ENCODE measurements at places on chromosomes 12 and 14.

DNA sequence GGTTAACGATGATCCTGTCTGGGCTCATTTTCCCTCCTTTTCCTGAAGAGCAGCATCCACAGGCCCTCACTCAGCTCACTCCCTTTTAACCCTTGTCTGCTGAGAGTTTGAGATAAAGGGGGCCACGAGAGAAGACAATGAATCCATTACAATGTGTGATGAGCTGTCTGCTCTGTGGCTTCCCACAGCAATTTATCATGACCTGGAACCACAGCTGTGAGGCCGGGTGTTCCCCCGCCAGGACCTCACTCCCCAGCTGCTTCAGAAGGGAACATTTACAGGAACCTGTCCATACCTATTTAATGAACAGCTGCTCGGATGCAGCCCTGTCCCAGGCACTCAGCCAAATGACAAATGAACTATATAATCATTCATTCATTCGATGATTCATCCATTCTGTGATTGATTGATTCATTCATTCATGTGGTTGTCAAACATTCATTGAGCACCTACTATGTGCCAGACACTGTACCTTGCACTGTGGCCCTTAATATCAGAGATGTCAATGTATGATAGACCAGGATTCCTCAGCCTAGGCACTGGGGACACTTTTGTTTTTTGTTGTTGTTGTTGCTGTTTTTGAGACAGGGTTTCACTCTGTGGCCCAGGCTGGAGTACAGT is 18.5 kb upstream of the P2RX7 start:
- DNase-seq = no peak

GRCh38 chr14:21525962-21526671 is at the start of gene SALL2:
SALL2 (minus strand) TSS chr14:21526346; CDS start chr14:21526127, 219 bp downstream.
- peak; percentile 75 for DNase-seq

DNA sequence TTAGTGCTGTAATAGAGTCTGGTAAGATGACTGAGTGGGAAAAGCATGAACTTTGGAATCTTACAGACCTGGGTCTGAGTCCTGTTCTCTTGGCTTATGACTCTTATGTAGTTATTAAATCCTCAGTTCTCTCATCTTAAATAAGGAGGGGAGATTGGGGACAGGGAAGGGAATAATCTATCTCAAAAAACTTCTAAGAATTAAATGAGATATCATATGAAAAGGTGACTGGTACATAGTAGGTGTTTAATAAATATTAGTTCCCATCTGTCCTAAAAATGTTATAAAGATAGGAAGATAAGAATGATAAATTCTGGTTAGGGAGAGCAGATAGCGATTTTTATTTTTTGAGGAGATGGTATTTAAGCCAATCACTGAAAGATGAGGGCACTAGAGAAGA is 119.1 kb downstream of the INSM2 start:
- no peak for DNase-seq

GRCh38 chr12:124752437-124753227 is 111.0 kb downstream of the SCARB1 start:
- no peak for DNase-seq

DNA sequence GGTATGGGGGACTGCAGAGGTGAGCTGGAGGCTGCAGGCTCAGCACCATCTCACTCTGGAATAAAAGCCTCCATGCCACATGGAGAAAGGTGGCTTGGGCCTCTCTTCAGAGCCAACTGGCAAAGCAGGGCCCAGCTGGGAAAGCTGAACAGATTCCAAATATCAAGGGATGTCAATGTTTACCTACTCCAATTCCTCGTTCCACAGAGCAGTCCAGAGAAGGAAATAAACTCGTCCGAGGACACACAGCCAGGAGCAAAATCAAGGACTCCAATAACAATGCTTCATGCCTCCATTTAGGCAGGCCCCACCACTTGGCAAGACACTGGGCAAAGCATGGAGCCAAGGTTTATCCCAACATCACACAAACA is 36.3 kb upstream of the PNMA1 start:
- no peak for DNase-seq

DNA sequence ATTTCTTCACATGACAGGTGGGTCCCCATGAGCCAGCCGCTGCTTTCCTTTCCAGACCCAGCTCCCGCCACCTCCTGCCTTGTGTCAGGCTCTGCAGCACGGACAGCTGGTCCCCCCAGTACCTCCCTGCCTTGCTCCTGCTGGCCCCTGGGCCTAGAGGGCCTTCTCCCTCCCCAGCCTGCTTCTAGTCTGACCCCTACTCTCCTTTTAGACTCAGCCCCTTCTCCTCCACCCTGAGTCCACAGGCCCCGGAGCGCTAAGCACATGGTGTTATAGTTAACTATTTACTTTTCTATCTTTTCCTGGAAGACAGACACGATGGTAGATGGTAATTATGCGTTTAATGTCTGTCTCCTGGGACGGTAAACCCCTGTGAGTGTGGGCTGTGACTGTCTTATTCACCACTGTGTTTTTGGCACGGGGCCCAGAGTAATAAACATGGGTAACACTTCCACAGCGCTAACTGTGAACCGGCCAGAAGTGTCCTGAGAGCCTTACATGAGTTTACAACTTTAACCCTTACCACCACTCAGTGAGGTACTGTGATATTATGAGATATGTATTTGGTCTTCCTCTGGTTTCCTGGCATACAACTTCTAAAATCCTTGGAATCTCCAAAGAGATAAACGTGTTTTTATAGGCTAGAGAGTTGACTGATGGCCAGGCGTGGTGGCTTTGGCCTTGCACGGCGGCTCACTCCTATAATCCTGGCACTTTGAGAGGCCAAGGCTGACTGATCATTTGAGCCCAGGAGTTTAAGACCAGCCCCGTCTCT is 41.2 kb downstream of the DGLUCY start:
- DNase-seq = no peak

- DNase-seq = no peak
Measured at GRCh38 chr12:11688831-11689230, 39.4 kb downstream of the ETV6 start.

DNA sequence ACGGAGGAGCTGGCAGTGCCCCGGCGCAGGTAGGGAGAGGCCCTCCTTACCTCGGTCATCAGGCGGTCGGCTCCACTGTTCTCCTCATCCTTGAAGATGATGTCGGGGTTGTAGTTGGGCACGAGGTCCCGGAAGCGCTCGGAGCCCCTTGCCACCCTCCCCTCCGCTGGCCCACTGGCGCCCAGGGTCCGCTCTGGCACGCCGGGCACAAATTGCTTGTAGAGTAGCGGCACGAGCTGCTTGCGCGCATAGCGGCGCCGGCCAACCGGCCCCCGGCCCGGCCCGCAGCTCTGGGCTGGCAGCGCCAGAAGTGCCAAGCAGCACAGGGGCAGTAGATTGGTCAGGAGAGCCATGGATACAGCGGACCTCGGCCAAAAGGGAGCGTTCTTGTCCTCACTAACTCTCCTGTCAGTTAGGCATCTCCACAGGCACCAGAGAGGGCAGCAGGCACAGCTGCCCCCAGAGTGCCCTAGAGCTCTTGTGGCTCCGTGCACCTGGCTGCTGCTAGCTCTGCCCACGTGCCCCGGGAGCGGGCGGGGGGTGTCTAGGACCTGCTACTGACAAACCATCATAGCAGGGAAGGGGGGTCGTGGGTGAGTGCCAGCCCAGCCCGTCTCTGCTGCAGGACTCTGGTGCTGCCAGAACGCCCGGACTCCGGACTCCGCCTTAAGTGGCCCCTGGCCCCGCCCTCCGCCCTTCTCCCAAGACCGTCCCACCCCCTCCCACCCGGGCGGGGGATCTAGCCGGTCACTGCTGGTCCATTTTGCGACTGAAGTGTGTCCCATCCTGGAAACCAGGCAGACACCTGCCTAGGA is at the start of gene DHH:
TSS of gene DHH (minus strand) at position 642 of the 815 bp plus-strand sequence. CDS start at position 353, 289 bp downstream.
- DNase-seq = peak; percentile 43

DNA sequence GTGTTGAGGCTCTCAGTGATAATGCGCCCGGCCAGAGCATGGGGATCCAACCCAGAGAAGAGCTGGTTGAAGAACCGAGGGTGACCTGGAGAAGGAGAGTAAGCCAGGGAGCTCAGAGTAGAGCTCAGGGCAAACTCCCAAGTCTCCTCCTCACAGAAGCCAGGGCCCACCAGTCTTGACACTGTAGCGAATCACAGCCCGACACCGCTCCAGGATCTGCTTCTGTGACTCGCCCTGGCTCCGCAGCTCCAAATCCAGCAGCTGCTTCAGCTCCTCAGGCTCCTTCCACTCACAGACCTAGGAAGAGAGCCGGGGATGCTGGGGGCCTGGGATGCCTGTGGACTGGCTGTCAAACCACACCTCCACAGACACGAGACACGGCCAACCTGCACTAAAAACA is 8.2 kb upstream of the ZNF740 start:
- DNase-seq = no peak

All from left ventricle myocardium inferior (tissue), 1 donor.